ENCODE measurements at places on chromosomes 11 and 22. TPM values are rescaled to one million over a fixed set of nuclear protein-coding genes. Genes with fewer than 3 reads are reported as not detected.

GRCh38 chr11:61846362-61847020, 18.4 kb downstream of the FADS2 start:
- DNase-seq, result no peak

GRCh38 chr11:7577291-7578190, 63.7 kb downstream of the PPFIBP2 start:
- DNase-seq, result peak; percentile 60

- peak; percentile 79 for DNase-seq
These were observed 25.5 kb upstream of the GRK2 start for GRCh38 chr11:67240576-67241389.

GRCh38 chr22:37669586-37669985, 5.8 kb upstream of the LGALS1 start:
- DNase-seq, result no peak

DNA sequence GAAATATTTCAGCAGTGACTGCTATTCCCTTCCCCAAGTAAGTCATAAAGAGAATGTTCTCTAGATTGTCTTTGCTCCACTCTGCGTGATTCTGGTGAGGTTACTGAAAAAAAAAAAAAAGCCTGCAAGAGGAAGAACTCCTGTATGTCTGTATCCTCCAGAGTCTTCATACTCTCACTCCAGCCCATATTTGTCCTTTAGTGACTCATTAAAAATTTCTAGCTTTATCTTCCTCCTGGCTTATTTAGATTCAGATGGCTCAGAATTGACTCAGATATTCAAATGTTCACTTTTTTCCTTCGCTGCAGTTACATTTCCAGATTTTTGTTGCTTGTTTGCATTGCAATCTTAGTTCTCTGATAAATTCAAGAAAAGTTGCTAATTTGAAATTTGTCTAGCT, 76.3 kb upstream of the CNTN5 start:
- no peak for DNase-seq

DNA sequence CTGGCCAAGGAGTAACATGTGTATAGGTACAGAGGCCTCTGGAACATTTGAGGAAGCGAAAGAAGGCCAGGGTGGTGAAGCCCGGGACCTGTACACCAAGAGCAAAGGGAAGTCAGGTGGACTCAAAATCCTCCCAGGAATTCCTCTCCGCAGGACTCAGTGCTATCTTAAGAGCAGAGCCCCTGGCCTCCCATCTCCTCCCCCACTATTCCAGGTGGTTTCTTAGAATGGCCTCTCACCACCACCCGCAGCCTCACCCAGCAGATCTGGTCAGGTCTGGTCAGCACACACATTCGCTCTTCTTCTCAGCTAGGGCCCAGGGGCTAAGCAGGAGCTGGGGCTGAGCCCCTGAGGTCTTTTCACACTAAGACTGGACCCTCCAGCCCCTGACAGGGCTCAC, 59.1 kb downstream of the SCGB1A1 start:
- DNase-seq, result no peak

DNA sequence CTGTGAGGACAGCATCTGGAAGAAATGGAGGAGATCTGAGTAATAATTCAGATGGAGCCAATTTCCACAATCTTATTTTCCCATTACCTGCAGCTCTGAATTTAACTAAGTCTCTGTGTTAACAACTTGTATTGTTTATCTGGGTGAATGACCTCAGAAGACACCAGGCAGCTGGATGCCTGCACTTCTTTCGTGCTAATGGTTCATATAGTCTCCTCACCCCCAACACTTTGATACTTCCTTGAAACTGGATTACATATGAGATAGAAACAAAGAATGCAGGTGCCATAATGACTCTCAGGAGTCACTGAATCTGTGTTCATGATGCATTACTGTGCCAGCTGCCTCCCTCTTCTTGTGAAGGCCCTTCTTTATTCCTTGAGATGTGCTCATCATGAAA, 125.6 kb upstream of the VPREB1 start:
- DNase-seq, result no peak

GRCh38 chr11:60394666-60395380, 1.4 kb upstream of the MS4A14 start:
- DNase-seq, result no peak

- DNase-seq, result no peak
These were observed 123.3 kb upstream of the CRYBB3 start for GRCh38 chr22:25076336-25076735.

DNA sequence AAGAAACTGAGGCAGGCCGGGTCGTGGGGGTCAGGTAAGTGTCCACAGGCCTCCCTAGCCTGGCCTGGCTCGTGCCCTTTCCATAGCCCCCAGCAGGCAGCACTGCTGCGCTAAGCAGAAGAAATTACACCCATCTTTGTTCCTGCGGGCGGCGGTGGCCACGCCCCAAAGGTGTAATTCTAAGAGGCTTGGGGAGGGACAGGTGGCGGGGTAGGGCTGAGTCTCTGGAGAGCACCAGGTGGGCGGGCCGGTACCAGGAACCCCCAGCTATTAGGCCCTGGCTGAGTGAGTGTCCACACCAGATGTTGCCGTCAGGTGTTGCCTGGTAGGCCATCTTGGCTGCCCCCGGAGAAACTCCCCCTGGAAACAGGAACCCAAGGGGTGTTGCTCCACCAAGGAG, 12.3 kb upstream of the ARAP1 start:
- no peak for DNase-seq

- DNase-seq, result no peak
These were observed 209.8 kb upstream of the NARS2 start for GRCh38 chr11:78784321-78785061.

- no peak for DNase-seq
These were observed 29.3 kb upstream of the PRDM10 start for GRCh38 chr11:130031945-130032344.

DNA sequence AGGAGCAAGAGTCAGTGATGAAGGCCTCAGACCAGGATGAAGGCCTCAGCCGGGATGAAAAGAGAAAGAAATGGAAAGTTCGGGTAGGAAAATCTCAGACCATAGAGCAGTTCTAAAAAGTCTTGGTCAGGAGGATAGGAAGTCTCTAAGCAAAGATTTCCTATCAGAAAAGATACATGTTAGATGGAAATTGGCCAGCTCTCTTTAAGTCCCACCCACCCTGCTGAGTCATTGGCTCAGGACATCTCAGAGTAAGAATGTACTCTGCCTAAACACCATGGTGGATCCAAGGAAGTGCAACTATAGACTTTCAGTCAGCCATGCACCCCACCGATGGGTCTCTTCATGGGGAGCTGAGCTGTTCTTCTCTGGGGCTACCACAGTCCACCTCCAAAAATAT, 4.4 kb downstream of the OR8B3 start:
- no peak for DNase-seq

DNA sequence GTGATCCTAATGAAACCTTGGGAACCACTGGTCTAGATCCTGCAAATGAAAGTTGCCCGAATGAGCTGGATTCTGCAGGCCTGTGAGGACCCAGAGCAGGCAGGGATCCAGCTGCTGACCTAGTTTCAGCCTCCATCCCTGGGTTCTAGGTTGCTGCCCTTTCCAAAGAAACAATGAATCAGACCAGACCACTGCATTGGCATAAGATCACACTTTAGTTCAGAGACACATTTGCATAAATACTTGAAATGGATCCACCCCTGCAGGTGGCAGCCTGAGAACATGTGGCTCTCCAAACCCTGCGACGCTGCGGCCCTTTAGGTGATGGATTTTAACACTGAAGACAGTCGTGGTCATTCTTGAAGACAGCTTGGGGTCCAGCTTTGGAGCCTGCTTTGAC, 23.7 kb downstream of the ADAMTS8 start:
- no peak for DNase-seq

- no peak for DNase-seq
These were observed 229.3 kb downstream of the BRD1 start for GRCh38 chr22:49598338-49598737.

GRCh38 chr11:93514712-93515111, 28.5 kb downstream of the SMCO4 start:
- no peak for DNase-seq

GRCh38 chr22:24455751-24456426, 28.5 kb downstream of the ADORA2A start:
- peak; percentile 54 for DNase-seq

DNA sequence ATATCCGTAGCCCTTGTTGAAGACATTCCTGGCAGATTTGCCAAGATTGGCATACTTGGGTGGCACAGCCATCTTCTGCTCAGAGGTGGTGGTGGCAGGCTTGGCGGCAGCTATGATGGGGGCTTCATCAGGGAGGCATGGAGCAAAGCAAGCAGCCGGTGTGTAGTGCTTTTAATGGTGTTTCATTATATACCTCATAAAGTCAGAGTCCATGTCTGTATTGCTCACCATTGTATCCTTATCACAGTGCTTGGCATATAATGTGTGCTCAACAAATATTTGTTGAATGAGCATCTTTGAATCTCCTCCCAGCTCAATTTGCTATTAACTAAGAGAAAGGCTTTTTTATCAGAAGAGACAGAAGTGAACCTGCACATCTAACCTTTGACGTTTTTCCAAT, 7.8 kb upstream of the DNHD1 start:
- DNase-seq, result no peak

DNA sequence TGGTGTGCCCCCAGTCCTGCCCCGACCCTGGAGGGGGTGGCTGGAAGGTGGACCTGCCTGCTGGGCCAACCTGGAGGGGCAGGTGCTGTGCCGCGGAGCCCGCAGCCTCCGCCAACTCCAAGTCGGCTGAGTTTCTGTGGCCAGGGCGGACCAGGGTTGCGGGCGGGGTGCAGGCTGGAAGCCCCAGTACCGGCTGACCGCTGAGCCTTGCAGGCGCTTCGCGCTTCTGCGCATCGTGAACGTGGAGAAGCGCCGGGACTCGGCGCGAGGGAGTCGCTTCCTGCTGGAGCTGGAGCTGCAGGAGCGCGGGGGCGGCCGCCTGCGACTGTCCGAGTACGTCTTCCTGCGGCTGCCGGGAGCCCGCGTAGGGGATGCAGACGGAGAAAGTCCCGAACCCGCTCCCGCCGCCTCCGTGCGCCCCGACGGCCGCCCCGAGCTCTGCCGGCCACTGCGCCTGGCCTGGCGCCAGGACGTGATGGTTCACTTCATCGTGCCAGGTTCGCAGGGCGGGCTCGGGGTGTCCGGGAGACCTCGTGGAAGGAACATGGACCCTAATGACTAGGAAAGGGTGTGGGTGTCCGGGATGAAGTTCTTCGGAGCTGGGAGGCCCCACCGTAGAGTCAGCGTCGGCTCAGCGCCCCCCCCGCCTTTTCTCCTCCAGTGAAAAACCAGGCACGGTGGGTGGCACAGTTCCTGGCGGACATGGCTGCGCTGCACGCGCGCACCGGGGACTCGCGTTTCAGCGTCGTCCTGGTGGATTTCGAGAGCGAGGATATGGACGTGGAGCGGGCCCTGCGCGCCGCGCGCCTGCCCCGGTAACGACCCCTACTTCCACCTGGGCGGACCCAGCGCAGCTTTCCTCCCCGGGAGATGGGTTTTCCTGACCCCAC, 10.2 kb downstream of the B4GALNT4 start:
- DNase-seq, result no peak

DNA sequence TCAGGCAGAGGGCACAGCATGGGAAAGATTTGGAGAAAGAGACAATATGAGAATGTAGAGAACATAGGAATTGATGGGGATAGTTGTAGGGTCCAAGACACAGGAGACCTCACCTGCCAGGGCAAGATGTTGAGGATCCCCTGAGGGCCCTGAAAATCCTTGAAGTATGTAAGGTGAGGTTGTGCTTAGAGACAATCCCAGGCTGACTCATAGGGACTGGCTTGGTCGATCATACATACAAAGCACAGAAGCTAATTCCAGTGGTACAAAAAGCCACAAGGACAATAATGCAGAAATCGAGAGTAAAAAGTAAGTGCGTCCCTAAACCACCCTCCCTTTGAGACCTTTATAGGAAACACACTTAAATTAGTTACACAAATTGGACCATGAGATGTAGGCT, 468.2 kb downstream of the MIAT start:
- no peak for DNase-seq

GRCh38 chr11:65645710-65646109, 7.8 kb downstream of the SIPA1 start:
- no peak for DNase-seq

GRCh38 chr11:92453055-92453454, 228.4 kb downstream of the FAT3 start:
- DNase-seq, result no peak

GRCh38 chr11:64989416-64989815, 7.4 kb downstream of the BATF2 start:
- no peak for DNase-seq

GRCh38 chr11:57974848-57975601, 48.7 kb upstream of the OR9Q1 start:
- DNase-seq, result no peak

- DNase-seq, result no peak
These were observed 56.6 kb upstream of the FDX1 start for GRCh38 chr11:110373051-110373702.

GRCh38 chr11:46332568-46333393, 14.5 kb upstream of the DGKZ start:
- no peak for DNase-seq

- DNase-seq, result no peak
These were observed 459.9 kb upstream of the CCDC179 start for GRCh38 chr11:23320131-23320530.

- DNase-seq, result no peak
These were observed 15.3 kb upstream of the NELL1 start for GRCh38 chr11:20654038-20654437.

- no peak for DNase-seq
These were observed 157.7 kb upstream of the TMEM45B start for GRCh38 chr11:129657866-129658525.

- DNase-seq, result no peak
These were observed 34.8 kb upstream of the E2F8 start for GRCh38 chr11:19275496-19275895.

- no peak for DNase-seq
These were observed 1.3 kb downstream of the TUG1 start for GRCh38 chr22:30970356-30970746.

DNA sequence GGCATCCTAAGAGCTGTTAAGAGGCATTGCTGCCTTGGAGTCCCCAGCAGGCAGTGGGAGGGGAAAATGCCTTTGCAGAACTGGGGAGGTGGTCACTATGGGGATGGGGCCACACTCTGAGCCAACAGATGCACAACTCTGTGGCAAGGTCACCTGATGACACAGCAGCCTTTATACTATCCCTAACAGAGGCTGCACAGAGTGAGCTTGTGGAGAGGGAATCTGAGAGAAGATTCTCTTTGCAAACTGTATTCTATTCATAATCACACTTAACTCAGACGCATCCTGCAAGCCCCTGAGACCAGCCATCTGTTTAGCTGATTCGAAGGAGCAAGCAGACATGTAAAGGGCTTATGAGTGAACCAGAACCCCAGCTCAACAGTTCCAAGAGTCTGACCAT, 49.0 kb upstream of the TTC12 start:
- no peak for DNase-seq

Gene ENTHD1
- total RNA-seq, result not detected

Gene TMEM151A
- total RNA-seq, result not detected

Gene VPREB1
- total RNA-seq, result not detected

Gene OR6T1
- not detected for total RNA-seq

Gene KIRREL3
- total RNA-seq, result not detected

Gene NXPE2
- total RNA-seq, result not detected

Gene CNIH2
- total RNA-seq, result not detected

Gene FXYD6
- 1.1 TPM for total RNA-seq

Gene CKAP5
- 115 TPM for total RNA-seq

Gene LAYN
- 71.8 TPM for total RNA-seq

Gene FOLH1
- not detected for total RNA-seq

Gene OR52N4
- total RNA-seq, result not detected

Gene TIGD3
- total RNA-seq, result 0.23 TPM
